ENCODE measurements at places on chromosomes 7 and 10.

DNA sequence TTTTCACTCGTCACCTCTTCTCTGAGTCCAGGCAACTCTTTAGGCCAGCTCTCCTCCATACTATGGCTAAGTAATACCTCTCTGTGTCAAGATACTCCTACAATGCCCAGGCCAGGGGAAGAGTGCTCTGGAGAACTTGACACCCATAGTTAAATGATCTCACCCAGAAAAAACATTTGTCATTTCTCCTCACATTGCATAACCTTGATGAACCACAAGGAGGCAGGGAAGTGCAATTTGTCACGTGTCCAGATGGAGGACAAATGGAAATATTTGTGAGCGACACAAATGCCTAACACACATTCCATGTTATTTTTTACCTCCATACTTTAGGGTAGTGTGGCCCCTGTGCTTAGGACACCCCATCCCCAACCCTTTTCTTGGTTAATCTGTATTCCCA, 78.3 kb downstream of the HTR7 start:
- no peak for DNase-seq

GRCh38 chr7:130943336-130943901, 209.4 kb upstream of the KLF14 start:
- no peak for DNase-seq

DNA sequence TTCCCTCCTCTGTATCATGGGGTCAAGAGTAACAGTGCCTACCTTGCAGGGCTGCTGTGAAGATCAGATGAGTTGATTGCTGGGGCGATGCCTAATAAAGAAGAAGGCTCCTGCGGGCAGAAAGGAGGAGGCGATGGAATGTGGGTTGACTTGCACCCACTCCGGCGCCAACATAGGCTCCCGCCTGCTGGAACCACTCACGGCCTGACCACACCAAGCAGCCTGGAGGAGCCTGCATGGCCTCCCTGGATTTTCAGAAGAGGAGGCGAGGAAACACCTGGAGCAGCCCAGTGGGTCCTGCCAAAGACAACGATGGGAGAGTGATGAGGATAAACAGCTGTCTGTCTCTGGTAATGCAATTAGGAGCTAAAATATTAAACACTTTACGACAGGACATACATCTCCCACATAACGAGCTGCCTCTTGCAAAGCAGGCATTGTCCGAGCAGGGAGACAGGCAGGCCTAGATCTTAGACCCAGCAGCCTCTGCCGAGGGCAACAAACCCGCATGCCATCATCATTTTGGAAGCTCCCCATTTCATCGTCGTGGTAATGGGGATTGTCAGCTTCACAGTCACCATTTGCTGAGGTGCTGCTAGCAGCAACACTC, 302.9 kb upstream of the ZMIZ1 start:
- DNase-seq: no peak

DNA sequence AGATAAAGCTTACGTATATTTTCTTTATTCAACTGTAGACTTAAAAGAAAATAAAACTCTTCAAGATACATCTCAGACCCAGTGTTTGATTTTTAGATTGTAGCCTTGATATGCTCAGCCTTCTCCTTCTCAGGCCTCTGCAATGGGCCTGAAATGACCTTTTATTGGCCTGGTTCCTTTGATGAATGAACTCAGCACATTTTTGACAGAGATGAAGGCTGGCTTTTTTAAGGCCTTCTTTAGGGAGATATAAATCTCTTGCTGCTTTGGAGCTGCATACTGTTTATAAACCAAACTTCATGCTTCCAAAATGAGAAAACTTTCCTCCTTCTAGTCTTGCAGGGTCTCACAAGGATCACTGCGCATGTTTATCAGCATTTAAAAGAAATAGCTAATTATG, 1049.8 kb downstream of the LRMDA start:
- no peak for DNase-seq

GRCh38 chr7:142030848-142031247, 35.2 kb downstream of the MGAM start:
- DNase-seq: peak; percentile 7

GRCh38 chr10:17023386-17024298, 106.0 kb downstream of the CUBN start:
- peak; percentile 71 for DNase-seq

DNA sequence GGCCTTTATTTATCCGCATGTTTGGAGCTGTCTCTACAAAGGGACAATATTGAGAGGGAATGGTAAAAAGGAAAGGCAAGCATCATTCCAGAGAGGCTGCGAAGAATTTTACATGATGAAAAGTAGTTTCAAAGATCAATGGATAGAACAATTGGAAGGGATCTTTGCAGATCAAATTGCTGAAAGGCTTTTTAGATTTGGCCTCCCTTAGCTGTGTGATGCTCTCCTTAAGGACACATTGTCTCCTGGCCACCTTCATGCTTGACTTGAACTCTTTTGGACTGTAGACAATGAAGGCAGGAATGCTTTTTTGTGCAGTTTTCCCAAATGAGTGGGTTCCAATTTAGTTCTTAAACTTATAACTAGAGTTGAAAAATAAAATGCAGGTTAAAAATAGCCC, 344.7 kb downstream of the ARL4A start:
- no peak for DNase-seq

- DNase-seq: no peak
These were observed 276.7 kb downstream of the CNTNAP2 start for GRCh38 chr7:146393346-146393745.

Data from renal pelvis (tissue), 12 donors.